Lower lobe of right lung (tissue), 2 donors: ENCODE measurements at places on chromosomes 3 and 15. TPM values are rescaled to one million over a fixed set of nuclear protein-coding genes. Genes with fewer than 3 reads are reported as not detected.

DNA sequence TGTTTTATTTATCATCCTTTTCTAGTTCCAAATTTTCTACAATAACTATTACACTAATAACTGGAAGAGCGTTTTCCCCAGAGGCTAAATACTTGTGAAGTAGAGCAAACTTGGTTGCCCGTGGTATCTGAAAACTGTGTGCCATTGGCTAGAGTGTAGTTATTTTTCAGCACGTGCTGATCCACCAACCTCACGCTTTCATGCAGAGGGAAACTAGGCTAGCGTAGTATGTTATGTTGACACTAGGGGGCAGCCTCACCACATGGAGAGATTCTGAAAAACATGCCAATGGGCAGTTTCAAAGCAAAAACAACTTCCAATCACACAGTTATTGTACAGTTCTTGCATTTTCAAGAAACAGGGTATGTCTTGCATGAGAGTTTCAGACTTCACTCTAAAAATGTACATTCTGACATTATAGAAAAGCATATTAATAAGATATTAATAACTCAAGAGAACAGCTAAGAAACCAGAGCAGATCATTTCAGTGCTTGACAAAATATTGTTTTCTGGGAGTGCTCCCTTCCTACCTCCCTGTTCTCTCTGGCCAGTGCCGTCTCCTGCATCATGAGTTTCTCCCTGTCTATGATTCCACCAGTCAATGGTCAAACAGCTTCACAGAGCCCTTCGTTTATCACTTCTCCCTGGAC is 39.7 kb downstream of the SPATA12 start:
- DNase-seq, result no peak

GRCh38 chr3:126490619-126491018 is 14.9 kb upstream of the ZXDC start:
- DNase-seq, result no peak

DNA sequence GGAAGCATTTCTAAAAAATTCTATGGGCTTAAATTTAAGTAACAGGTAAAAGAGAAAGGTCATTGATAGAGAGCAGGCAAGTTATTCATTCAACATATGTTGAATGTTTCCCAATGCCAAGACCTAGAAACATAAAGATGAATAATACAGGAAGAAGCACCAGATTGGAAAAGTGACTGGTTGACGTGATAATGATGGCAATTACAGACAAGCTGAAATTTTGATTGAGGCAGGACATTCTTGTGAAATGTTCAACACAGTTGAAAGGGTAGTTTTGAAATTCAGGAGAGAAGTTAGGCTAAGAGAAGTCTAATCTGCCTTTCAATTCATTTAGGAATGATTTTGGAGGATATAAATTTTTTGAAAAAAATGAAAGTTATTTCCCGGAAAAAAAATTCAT is 536.3 kb upstream of the NAALADL2 start:
- no peak for DNase-seq

Gene ITPKA
- total RNA-seq, result 0.32 TPM

- DNase-seq, result no peak
These were observed 30.8 kb downstream of the MAP4 start for GRCh38 chr3:47985381-47985780.

DNA sequence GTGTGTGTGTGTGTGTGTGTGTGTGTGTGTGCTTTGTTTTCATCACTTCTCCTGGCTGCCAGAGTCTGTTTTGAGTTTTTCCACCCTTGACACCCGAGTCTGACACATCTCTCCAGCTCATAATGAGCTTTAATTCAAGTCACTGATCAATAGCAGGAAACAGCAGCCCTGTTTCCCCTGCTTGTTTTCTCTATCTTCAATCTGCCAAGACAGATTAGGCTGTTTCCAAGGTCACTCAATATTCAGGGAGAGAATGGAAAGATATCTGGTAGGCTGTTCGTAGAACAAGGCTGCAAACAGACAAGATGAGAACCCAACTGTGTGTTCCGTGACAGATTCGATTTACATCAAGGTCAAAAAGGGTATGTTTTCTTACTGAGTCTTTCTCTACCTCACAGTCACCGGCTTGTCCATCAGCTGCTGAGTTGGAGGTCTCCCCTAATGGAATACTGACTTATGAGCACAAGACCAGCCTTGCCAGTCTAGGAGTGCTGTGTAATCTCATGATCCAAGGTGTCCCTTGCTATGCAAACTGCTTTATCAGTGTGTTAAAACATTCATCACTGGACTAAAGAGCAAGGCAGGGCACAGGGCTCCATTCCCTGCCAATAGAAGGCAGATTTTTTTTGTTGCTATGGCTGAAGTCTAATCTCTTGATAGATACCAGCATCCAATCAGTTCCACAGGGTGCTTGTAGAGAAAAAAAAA is 187.9 kb upstream of the LMCD1 start:
- no peak for DNase-seq

Gene C3orf85
- not detected for total RNA-seq

Gene ANKRD34C
- not detected for total RNA-seq

GRCh38 chr15:48285329-48286214 is 45.7 kb upstream of the DUT start:
- DNase-seq, result no peak

- no peak for DNase-seq
These were observed 22.6 kb downstream of the CCRL2 start for GRCh38 chr3:46429671-46430070.

Gene ROBO2
- total RNA-seq, result 11.8 TPM

GRCh38 chr15:32104061-32104995 is 74.0 kb downstream of the CHRNA7 start:
- no peak for DNase-seq

Gene SEMA5B
- total RNA-seq, result 0.71 TPM

DNA sequence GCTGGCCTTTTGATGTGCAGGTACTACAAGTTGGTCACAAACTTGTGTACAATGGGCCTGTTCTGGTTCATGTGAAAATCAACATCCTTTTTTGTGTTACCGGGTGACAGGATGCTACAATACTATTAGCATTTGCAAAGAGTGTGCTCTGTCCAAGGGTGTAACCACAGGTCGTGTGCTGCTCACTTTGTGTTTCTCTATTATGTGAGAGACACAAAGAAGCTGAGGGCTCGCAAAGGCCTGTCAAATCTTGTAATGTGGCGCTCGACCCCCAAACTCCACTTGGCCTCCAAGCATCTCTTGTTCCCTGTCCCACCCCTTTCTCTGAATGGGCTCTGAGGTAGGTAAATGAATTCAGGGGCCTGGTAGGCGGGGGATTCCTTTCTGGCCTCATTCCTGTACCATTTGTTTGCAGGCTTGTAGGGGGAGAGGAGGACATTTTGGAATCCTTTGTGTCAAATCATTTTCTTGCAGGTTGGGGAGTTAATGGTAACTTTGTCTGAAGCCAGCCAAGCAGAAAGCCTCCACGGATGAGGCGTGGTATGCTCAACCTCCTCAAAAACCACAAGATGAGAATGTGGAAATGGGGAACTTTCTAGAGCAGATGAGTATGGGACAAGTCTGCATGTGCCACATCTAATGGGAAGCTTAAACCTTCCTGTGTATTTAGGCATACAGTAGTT is 109.1 kb downstream of the OPA1 start:
- DNase-seq, result no peak

Gene KLHL24
- total RNA-seq, result 93.9 TPM

- no peak for DNase-seq
These were observed 24.1 kb upstream of the SACM1L start for GRCh38 chr3:45665101-45665572.

- no peak for DNase-seq
These were observed 30.4 kb downstream of the ATG3 start for GRCh38 chr3:112531358-112531781.

Gene SH2D7
- not detected for total RNA-seq

DNA sequence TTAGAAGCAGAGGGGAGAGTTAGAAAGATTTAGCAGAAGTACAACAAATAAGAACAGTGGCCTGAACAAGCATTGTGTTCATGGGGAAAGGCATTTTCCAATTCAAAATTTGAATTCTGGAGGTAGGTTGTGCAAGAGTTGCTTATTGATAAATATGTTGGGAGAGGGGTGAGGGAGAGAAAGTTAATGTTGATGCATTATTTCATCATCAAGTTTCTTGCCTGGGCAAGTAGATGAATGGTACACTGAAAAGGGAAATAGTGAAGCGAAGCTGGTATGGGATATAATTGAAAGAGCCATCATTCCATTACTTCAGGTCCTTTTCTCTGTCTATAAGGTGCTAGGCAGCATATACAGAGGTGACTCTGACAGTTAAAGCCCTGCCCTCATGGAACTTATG is 288.9 kb upstream of the GBE1 start:
- no peak for DNase-seq

GRCh38 chr3:5187920-5188418 is 462 bp downstream of the EDEM1 start:
- DNase-seq, result peak; percentile 73

- no peak for DNase-seq
These were observed 15.4 kb upstream of the SCAP start for GRCh38 chr3:47491186-47491585.

DNA sequence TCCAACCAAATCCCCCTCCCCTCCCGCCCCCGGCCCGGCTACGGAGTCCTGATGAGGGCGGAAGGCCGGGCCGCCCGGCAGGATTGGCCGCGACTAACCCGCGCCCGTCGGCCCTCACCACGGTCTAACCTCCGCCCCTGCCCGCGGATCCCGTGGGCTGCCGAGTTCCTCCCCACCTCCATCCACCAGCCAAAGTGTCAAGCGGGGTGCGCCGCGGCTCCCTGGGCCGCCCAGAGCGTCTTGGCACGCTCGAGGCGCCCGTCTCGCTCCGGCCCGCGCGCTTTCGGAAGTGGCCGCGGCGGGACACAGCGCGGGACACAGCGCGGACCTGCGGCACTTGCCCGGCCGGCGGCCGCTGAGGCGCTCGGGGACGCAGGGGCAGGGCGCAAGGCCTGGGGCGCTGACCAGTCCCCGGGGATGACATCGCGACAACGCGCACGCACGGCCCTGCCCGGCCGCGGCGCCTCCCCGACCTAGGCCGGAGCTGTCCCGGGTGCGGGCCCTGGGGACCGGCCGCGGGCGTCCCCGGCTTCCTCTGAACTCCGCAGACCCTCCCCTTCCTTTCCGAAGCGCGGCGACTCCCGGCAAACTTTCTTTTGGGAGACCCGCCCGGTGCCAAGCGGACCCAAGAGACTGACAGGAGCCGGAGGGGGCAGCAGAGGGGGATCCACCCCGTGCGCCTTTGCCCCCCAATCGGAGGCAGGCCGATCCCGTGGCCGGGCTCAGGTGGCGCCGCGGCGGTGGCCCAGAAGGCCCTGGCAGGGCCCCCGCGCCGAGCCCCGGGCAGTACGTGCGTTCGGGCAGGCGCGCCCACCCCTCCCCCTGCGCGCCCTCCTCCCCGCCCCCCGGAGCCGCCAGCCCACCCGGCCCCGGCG is 112.8 kb upstream of the ICE2 start:
- DNase-seq, result peak; percentile 69

GRCh38 chr15:70854666-70854976 is 664 bp upstream of the LARP6 start:
- no peak for DNase-seq

DNA sequence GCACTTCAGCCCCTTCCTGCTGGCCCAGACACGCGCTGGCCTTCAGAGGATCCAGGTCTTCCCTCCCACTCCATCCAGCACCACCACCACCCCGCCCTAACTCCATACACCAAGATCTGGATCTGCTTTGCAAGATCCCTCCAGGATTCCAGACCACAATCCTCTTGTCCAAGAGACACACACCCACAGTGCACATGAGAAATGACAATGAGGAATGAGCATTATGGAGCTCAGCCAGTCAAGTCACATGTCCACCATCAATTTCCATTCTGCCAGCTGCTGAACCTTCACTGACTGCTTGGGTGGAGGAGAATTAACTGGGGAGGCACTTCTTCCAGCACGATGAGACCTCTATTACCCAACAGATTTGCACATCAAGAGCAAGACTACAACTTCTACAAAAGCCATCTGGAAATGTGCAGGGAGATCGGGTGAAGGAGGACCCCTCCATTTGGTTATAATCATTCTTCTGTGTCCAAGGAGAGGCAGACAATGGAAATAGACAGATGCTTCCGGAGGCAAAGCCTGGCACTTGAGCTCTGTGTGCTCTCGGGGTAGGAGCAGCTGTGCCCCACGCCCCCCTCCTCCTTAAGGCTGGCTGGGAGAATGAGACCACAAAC is 12.3 kb upstream of the SPATA12 start:
- no peak for DNase-seq

DNA sequence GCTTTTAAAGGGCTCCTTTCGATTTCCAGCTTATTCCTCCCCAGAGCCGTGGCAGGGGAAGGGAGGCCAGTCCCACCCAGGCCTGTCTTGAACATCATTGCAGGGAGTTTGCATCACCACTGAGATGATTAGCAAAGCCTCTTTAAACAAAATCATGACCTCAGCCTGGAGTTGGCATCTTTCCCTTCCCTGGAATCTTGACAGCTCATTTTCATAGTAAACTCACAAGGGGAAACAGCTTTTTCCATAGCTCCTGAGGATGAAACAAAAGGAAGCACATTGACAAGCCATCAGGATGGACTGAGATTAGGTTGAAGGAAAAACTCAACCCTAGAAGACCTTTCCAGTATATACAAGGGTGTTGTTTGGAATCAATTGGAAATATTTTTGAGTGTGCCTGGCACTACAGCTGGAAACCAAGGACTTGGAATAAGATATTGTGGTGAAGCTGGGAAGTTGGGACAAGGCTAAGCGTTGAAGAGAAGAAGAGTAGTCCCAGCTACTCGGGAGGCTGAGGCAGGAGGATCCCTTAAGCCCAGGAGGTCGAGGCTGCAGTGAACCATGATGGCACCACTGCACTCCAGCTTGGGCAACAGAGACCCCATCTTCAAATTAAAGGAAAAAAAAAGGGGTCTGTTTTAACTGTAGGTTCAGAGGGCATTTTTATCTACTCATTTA is 3.1 kb upstream of the LARP6 start:
- no peak for DNase-seq

DNA sequence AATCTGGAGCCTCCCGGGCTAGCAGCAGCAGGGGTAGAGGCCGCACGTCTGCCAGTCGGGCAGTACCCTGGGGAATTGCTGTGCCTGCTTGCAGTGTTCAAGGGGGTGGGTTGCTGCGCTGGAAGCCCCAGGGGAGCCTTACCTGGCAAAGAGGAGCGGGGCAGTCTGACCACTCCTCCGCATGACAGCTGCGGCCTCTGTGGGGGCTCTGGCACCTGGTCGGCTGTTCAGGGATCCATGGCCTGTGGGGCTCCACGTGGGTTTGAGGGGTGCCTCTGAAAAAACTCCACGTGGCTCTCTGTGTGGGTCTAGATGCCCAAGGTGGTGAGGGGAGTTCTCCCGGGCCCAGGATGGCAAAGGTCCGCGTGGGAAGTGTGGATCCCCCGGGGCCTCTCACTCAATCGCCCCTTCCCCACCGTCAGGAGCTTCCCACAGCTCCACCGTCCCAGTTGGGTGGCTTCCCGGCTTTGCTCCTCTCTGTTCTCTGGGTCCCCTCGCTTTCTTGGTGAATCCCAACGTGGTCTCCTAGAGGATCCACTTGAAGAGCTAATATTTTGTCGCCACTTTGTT is 184.5 kb downstream of the EFHB start:
- DNase-seq, result no peak
